Liver (tissue), 10 donors: ENCODE measurements at places on chromosomes 13 and 19.

- DNase-seq = no peak
These were observed 985 bp upstream of the KCNK6 start for GRCh38 chr19:38318660-38319059.

DNA sequence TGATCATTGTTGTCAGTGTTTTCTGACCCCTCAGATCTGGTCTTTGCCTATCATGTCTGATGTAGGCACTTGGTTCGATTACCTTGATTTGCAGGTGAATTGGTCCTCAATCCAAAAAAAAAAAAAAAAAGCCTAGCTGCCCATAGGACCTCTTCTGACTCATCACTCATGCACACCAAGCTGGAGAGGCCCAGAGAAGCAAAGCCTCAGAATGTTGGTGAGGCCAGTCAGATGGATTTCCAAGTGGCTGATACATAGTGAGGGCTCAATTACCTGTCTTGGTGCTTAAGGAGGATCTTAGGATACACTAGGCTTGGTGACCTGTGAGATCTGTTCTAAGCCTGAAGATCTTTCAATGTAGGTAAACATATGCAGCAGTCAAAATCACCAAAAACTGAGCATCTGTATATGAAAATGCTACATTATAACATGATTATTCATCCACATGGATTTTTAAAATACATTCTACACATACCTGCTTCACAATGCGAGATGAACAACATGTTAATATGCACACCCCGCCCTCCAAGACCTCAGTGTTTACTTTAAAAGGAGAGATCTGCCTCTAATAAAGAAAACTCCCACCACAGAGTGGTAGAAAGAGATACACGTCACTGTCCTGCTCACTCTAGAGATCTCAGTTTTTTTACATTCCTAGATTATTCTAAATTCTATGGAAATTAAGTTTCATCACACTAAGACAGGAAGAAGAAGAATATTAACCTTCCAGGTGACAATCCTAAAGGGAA is 79.9 kb upstream of the RAP2A start:
- no peak for DNase-seq

- no peak for DNase-seq
These were observed 175.7 kb downstream of the KDM4B start for GRCh38 chr19:5144545-5145179.

GRCh38 chr19:39129116-39129515 is 3.5 kb downstream of the PAK4 start:
- no peak for DNase-seq

- no peak for DNase-seq
These were observed 51.3 kb downstream of the PTPRS start for GRCh38 chr19:5289060-5289990.

- DNase-seq = no peak
These were observed 8.3 kb downstream of the PIAS4 start for GRCh38 chr19:4015705-4016402.

GRCh38 chr19:6457958-6458694 is 1.5 kb downstream of the SLC25A23 start:
- no peak for DNase-seq

DNA sequence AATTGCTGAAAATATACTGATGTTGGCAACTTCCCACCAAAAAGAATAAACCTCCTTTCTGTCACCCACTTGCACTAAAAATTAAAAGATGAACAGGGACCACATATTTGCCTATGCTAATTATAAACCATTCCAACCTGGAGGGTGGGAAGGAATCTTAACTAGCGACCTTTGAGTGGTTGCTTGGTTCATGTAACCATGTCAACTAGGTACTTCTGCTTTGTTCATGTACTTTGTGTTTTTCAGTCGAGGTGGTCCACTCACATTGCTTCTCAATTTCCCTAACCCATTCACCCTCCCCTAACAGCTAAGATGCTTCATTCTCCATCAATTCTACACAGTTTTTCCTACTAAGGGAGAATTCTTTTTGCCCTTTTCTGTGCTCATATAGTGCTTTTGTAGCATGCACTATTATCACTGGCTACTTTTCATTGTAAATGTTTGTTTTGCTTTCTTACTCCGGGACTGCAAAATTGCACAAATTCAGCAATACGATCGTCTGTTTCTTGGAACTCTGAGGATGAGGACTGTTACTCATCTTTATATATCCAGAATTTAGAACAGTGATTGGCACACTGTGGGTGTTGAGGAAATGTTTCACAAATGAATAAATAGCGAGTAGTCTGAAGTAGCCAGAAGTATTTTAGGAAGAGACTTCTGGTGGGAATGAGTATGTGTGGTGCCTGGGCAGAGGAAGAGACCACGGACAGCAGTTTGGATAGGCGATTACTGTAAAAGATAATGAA is 187.5 kb downstream of the GPC6 start:
- DNase-seq = no peak

GRCh38 chr13:51231456-51231855 is 9.3 kb downstream of the FAM124A start:
- DNase-seq = no peak

DNA sequence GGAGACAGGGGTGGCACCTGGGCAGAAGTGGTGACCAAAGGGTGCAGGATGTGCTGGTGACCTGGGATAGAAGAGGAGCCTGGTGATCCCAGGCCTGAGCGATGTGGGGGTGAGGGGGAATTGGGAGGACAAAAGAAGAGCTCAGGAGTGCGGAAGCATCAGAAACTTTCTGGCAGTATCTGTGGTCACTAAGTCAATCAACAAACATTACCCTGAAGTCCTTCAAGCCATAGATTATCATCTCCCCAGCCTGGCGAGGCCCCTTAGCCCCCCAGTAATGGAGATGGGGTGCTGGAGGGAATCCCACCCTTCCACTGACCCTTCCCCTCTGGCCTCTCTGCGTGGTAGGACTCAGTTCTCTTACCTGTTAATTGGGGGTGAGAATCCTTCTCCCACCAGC is 10.5 kb downstream of the MEF2B start:
- DNase-seq = no peak

DNA sequence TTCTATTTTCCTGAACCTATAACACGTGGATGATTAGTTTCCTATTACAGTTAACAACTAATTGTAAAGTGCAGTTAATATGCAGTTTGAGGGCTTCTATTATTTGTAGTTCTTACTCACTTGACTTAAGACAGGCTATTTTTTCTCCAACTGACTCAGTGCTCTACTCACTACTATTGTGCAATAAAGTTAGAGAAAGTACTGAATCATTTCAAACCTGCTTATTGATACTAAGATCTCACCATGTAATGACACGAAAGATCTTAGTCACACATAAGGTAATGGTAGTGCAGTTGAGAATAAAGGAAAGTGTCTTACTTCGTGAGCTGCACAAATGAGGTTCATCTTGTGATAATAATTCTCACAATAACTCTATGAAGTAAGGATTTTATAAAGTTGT is 22.8 kb upstream of the ITM2B start:
- no peak for DNase-seq

DNA sequence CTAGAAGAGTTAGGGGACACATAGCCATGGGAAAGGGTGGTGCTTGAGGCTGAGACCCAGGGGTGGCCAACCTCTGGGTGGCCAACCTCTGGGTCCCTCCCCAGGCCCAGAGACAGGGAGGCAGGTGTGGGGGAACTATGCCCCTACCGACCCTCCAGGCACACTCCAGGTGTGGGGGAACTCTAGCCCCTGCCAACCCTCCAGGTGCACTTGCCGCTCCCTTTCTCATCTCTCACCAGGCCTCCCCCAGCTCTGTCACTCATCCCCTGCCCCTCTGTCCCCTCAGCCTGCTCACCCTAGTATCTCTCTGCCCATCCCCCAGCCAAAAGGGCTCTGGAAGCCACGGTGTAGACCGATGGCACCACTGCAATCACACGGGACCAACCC is 10.6 kb upstream of the VSTM2B start:
- no peak for DNase-seq

DNA sequence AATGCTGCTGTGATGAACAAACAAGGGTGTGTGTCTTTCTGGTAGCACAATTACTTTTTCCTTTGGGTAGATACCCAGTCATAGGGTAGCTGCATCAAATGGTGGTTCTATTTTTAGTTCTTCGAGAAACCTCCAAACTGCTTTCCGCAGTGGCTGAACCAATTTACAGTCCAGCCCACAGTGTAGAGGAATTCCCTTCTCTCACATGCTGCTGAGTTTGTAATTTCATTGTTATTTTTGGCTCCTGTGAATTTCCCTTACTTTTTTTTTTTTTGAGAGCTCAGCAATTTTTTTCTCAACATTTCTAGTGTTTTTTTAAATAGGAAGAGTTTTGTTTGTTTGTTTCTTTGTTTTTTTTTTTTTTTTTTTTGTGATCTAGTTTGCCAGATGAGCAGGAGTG is 37.5 kb upstream of the ADGRE1 start:
- DNase-seq = no peak

GRCh38 chr19:3096902-3097326 is 2.8 kb downstream of the GNA11 start:
- DNase-seq = no peak

GRCh38 chr19:788983-789700 is 8.1 kb upstream of the PTBP1 start:
- no peak for DNase-seq

DNA sequence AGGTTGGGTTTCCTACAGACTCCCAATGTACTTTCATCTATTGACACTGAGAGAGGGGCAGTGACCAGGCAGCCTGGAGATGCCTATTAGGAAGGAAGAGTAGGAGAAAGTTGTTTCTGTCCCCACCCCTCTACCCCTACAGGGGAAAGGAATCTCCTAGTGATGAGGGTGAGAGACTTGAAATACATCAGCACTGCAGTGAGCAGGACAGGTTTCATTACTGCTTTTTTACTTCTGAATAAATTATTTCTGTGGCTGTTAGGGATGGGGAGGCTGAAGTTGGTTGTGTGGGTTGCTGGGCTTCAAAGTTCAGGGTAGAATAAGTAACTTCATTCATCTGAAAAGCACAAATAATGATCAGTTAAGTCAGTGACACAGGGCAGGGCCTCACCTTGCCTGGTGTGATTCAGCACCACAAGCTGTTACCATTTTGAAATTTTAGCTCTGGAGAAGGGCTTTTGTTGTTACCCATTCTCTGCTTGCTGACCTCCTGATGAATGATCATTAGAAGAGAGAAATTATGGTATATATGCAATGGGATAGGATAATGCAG is 19.3 kb downstream of the CEACAM1 start:
- no peak for DNase-seq

DNA sequence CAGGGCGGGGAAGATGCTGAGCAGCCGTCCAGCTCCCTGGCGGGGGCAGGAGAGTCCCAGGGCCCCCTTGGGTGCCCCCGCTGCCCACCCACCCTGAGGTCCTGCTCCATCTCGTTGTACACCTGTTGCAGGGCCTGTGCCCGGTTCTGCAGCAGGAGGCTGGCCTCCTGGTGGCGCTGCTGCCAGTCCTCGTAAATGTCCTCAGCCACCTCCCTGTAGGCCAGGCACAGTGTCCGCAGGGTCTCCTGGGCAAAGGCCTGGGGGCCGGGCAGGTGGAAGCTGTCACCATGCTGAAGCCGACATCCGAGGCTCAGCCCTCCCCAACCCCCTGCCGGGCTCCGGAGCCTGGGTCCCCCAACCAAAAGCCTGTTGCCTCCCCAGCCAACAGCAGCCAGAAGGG is 20.2 kb downstream of the ATP8B3 start:
- no peak for DNase-seq

DNA sequence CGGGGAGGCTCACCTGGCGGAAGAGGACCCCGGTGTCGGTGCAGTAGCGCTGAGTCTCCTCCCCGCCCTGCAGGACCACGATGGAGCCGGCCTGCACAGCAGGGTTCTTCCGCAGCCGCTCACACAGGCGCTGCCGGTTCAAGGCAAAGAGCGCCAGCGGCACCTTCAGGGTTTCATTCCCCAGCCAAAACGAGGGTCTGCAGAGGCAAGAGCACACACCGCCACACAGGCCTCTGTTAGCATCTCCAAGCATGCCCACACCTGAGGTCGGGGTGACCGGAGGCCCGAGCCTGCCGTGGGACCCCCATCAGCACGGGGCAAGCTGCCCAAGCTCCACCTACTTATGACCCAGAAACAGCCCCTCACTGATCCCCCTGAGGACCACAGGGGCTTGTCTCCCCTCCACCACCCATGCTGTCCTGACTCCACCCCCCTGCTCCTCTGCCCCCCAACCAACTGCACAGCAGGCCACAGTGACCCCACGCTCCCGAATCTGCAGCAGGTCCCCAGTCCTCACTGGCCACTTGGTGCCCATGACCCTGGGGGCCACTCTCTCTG is 8.9 kb downstream of the PEPD start:
- DNase-seq = no peak

GRCh38 chr19:42228641-42229040 is 8.5 kb downstream of the ZNF526 start:
- DNase-seq = no peak

DNA sequence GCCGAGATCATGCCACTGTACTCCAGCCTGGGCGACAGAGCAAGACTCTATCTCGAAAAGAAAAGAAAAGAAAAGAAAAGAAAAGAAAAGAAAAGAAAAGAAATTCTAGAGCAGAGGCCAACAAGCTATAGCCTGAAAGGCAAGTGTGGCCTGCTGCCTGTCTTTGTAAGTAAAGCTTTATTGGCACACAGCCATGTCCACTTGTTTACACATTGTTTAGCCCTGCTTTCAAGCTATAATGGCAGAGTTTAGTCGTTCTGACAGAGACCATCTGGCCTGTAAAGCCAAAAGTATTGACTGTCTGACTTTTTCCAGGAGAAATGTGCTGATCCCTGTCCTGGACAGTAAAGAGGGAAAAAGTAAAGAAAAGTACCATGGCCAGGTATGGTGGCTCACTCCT is 18.3 kb downstream of the NWD1 start:
- no peak for DNase-seq

- no peak for DNase-seq
These were observed 51.2 kb downstream of the KLF2 start for GRCh38 chr19:16375936-16376185.

GRCh38 chr13:60755380-60756163 is 358.6 kb downstream of the TDRD3 start:
- DNase-seq = no peak

GRCh38 chr13:106143930-106144709 is 391.3 kb downstream of the EFNB2 start:
- DNase-seq = no peak

- no peak for DNase-seq
These were observed 95.9 kb downstream of the UGGT2 start for GRCh38 chr13:95957331-95957730.

GRCh38 chr19:639253-640160 is at the start of gene FGF22:
Gene FGF22, plus strand, starts transcription at chr19:639879. Its CDS starts 47 bp downstream, at chr19:639926.
- DNase-seq = peak; percentile 99

GRCh38 chr13:107807306-107808073 is 407.8 kb downstream of the LIG4 start:
- no peak for DNase-seq

DNA sequence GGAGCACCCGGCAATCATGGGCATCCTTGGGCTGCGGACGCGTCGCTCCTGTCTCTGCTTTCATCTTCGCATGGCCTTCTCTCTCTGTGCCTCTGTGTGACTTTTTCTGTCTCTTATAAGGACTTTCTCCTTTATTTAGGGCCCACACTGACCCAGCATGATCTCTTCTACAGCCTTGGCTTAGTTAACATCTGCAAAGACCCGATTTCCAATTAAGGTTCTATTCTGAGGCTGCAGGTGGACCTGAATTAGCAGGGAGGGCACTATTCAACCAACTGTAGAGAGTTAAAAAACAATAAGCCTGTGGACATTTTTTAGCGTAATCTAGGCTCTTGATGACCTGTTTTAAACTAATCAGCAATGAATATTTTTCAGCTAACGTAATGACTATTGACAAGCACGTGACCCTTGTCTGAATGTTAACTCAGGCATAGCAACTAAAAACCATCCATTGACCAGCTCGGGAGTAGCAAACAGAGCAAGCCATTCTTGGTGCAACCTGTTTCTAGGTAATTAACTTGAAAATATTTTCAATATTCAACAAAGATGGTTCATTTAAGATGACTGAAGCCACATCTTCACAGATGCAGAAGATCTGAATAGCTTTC is 15.2 kb downstream of the F10 start:
- DNase-seq = no peak

- peak; percentile 79 for DNase-seq
These were observed 11.9 kb downstream of the LTBP4 start for GRCh38 chr19:40612831-40613689.
